ENCODE measurements at places on chromosomes 2 and 18.

DNA sequence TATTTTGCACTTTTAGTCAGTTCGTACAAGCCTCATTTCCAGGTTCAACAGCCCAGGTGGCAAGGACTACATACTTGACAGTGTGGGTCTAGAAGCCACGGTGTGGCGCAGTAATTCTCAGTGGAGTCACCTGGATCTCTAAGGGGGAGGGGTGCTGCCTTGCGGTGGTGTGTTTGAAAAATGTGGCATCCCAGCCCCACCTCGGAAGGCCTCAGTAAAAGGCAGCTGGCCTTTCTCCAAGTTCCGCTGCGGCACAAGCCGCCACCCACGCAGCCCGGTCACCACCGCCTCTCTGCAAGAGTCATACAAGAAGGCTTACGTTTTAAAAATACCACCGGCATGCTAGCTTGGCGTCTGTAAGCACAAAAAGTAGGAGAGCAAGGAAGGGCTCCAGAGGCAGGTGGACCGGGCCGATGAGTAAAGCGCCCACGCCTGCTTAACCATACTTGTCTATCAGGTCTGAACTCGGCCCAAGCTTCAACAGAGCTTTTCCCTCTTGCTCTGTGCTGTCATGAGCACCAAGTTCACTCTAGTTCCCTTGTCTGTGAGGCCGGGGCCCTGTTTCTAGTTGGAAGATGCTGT, 49.5 kb downstream of the SPRED2 start:
- no peak for DNase-seq

DNA sequence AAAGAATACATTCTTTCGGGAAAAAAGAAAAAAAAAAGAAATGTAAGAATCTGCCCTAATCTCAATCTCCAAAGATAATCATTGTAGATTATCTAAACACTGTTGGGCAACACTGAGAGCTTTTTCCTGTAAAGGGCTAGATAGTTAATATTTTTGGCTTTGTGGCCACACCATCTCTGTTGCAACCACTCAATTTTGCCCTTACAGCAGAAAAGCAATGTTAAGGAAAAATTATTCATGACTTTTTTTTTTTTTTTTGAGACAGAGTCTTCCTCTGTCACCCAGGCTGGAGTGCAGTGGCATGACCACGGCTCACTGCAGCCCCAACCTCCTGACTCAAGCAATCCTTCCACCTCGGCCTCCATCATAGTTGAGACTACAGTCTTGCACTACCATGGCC, 17.3 kb upstream of the FZD5 start:
- DNase-seq: no peak

- DNase-seq: no peak
These were observed 155.3 kb downstream of the ANTXR1 start for GRCh38 chr2:69168144-69168813.

GRCh38 chr18:44732599-44732998, 51.9 kb downstream of the SETBP1 start:
- DNase-seq: no peak

DNA sequence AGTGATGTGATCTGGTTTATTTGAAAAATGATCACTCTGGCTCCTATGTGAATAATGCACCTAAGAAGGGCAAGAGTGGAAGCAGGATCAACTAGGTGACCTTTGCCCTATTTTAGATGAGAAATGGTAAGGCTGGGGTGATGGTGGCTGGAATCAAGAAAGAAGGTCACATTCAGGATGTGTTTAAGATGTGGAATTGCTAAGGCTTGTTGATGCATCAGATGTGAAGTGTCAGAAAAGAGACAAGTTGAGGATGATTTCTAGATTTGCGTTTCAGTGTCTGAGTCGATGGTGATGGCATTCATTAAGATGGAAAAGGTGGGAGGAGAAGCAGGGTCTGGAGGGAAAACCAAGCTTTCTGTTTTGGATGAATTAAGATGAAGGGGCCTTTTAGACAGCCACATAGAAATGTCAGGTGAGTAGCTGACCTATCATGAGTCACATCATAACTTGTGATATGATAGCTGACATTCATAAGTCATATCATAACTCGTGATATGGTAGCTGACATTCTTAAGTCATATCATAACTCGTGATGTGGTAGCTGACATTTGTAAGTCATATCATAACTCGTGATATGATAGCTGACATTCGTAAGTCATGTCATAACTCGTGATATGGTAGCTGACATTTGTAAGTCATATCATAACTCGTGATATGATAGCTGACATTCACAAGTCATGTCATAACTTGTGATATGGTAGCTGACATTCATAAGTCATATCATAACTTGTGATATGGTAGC, 101.2 kb upstream of the SEC11C start:
- no peak for DNase-seq

- DNase-seq: no peak
These were observed 61.1 kb downstream of the SMCHD1 start for GRCh38 chr18:2716394-2717326.

GRCh38 chr18:9334973-9335696, 562 bp downstream of the TWSG1 start:
- peak; percentile 63 for DNase-seq

- no peak for DNase-seq
These were observed 126.0 kb downstream of the ST6GAL2 start for GRCh38 chr2:106759966-106760365.

DNA sequence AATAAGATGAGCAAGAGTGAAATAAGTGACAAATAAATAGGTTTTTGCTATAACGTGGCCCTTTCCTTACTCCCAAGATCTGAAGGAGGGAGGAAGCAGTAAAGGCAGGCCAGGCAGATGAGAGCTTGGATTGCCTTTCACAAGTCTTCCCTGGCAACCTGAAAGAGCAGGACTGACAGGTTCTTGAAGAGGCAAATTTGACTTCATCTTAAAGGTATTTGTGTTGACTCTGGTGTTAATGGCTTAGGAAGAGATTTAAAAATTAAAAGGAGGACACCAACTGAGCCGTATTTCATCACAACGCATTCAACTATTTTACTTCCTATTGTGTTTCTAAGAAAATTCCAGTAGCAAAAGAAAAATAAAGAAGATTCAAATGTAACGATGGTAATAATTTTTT, 3.2 kb downstream of the STRN start:
- DNase-seq: no peak

GRCh38 chr2:207760453-207760852, 9.3 kb downstream of the FZD5 start:
- no peak for DNase-seq

DNA sequence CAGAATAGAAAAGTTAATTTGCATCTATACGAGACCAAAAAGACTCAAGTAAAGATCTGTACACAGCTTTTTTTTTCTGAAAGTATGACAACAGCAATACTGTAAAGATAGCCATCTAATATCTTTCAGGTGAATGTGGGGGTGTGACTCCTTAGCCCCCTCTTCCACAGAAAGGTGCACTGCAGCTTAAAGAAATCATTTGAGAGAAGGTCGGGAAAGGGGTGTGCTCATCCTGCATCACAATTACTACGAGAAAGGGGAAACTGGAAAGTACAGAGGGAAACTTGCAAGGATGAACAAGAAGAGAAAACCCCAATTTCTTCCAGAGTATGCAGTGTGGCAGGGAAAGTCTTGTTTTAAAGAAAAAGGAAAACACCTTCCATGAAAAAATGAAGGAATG, 255.6 kb downstream of the CCDC178 start:
- DNase-seq: no peak

- no peak for DNase-seq
These were observed 322.5 kb downstream of the ARHGAP15 start for GRCh38 chr2:143451642-143452281.

GRCh38 chr2:47293976-47294375, 109.0 kb upstream of the MSH2 start:
- no peak for DNase-seq

GRCh38 chr2:189522435-189523151, 58.0 kb downstream of the SLC40A1 start:
- DNase-seq: peak; percentile 32

- no peak for DNase-seq
These were observed 285.9 kb downstream of the CTNNA2 start for GRCh38 chr2:79798776-79799175.

DNA sequence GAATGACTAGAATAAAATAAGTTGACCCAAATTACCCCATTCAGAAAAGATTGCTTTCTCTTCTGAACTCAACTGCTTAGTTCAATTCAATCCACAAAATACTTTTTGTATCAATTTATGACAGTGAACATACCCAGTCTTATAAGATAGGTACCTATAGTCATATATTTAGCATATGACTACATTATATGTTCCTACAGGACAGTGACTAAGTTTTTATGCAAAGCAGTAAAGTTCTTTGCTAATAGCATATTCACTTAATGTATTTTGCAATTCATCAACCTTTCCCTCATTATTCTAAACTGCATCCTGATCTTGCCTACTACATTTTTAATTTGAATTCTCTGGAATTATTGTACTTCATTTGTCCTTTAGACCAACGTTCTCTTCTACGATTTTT, 30.3 kb upstream of the C2orf15 start:
- no peak for DNase-seq

- peak; percentile 65 for DNase-seq
These were observed 99.8 kb downstream of the CACNB4 start for GRCh38 chr2:151999053-151999452.

- peak; percentile 64 for DNase-seq
These were observed 14.7 kb upstream of the ITGB6 start for GRCh38 chr2:160214461-160215445.

- no peak for DNase-seq
These were observed 196.0 kb downstream of the LDLRAD4 start for GRCh38 chr18:13414521-13414920.

DNA sequence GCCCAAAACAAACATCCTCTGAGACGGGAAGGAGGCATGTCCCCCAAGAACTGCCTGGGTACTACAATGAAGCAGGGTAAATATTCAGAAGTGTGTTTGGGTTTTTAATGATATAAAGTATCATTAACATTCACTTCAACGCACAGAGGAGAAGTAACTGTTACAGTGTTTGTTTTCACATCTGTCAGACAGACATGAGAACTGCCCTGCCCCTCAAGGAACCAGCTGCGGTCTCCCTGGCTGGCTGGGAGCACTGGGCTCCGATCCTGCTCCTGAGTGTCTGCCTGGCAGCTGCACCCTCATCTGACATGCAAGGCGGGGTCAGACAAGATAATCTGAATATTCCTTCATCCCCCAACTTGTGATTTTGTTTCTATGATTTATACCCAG, 75.6 kb downstream of the MBP start:
- no peak for DNase-seq

GRCh38 chr2:204124140-204124750, 187.7 kb downstream of the ICOS start:
- no peak for DNase-seq

- no peak for DNase-seq
These were observed 88.8 kb downstream of the KYNU start for GRCh38 chr2:142966284-142966683.

DNA sequence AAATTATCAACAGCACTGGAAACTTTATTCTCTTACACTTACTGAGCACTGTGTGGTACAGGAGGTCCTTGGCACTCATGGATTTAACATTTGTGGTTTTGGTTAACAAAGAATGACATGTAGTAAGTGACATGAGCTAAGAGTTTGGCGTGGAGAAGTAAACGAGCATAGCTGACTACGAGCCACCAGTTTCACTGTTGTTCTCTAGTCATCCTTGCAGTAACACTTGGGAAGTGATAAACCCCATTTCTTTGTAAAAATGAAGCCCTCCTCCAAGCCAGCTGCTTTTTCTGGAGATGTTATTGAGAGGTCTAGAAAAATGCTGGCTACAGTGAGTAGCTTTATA, 32.7 kb downstream of the QPCT start:
- DNase-seq: no peak

GRCh38 chr2:86336675-86337243, 667 bp downstream of the REEP1 start:
- no peak for DNase-seq

GRCh38 chr2:219228911-219229304, 528 bp downstream of the ATG9A start:
- no peak for DNase-seq

GRCh38 chr2:98776136-98776535, 45.2 kb upstream of the MGAT4A start:
- peak; percentile 11 for DNase-seq

- DNase-seq: no peak
These were observed 64.9 kb upstream of the ZSWIM2 start for GRCh38 chr2:186913870-186914269.

GRCh38 chr2:25492726-25493125, 151.0 kb upstream of the DNMT3A start:
- no peak for DNase-seq

DNA sequence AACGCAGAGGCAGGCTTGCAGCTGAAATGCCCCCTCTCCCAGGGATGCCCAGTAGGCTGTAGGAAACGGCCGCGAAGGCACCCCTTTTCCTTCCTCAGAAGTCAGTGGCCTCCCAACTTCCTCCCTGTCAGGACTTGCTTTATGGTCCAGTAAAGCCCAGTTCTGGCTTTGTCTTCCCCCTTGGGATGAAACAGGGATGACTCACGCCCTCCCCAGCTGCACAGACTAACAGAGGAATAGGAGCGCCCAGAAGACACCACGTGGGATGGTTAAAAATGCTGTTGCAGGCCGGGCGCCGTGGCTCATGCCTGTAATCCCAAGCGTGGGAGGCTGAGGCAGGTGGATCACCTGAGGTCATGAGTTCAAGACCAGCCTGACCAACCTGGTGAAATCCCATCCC, 6.9 kb downstream of the CREG2 start:
- no peak for DNase-seq

DNA sequence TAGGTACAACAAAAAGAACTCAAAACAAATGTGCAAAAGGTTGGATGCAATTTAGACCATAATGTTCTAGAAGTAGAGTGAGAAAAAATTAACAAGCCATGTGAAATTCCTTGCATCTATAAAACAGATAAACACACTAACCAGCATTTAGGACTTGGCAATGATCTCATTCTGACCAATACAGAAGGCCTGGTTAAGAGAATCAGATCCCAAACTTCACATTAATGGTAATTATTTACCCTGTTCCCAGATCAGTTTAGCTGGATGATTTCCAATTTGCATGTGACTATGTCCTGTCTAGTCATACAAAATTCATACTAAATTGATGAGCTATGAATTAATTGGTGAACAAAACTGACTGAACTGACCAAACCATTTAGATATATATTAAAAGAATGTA, 98.4 kb upstream of the FIGN start:
- no peak for DNase-seq

GRCh38 chr2:239957681-239958472, 67.3 kb downstream of the NDUFA10 start:
- no peak for DNase-seq

GRCh38 chr2:140308706-140309105, 1528.5 kb upstream of the NXPH2 start:
- DNase-seq: no peak

DNA sequence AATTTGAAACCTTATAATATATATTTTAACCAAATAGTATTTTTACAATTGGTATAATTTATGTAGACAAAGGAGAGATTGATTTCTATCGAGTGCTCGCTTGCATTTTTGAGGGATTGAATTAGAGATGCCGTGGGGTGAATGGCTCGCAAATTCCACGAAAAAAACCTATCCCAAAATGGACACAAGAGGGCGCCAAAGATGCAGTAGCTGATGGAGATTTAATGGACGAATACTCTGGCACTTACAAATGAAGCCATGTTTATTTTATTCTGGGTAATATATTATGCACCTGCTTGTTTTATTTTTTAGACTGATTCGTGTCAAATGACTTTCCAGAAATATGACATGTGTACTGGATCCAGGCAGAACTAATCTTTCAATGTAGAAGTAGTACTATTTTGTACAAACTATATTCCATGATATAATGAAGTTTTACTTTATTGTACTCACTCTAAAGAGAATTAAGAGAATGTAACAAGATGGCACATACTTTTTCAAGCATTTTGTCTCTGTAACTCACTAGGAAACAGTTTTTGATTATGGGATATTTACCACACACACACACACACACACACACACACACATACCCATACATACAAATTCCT, 505.4 kb downstream of the PLCL1 start:
- DNase-seq: peak; percentile 51

- DNase-seq: no peak
These were observed 17.5 kb downstream of the GNLY start for GRCh38 chr2:85711578-85712060.
